Heart left ventricle (tissue), 16 donors: ENCODE measurements at places on chromosomes 2 and 18. TPM values are rescaled to one million over a fixed set of nuclear protein-coding genes. Genes with fewer than 3 reads are reported as not detected.

- DNase-seq: no peak
Observed at GRCh38 chr18:36211612-36212065, 24.3 kb downstream of the MOCOS start.

DNA sequence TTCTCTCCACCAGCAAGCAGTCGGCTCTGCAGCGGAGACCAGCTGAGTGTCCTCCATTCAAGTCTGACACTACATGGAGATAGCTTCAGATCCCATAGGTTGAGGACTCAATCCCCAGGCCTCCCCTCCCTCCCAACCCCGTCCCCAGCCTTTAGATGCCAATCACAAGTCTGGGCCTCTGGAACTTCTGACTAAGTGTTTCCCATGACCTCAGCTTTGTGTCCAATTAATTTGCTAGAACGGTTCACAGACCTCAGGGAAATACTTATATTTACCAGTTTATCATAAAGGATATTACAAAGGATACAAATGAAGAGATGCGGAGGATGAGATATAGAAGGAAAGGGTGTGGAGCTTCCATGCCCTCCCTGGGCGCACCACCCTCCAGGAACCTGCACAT, 77.4 kb downstream of the MERTK start:
- DNase-seq: no peak

Gene TMEM198
- total RNA-seq: 4.1 TPM

- no peak for DNase-seq
Observed at GRCh38 chr2:237464757-237465391, 22.2 kb upstream of the MLPH start.

Gene RNU2-63P
- total RNA-seq: not detected

DNA sequence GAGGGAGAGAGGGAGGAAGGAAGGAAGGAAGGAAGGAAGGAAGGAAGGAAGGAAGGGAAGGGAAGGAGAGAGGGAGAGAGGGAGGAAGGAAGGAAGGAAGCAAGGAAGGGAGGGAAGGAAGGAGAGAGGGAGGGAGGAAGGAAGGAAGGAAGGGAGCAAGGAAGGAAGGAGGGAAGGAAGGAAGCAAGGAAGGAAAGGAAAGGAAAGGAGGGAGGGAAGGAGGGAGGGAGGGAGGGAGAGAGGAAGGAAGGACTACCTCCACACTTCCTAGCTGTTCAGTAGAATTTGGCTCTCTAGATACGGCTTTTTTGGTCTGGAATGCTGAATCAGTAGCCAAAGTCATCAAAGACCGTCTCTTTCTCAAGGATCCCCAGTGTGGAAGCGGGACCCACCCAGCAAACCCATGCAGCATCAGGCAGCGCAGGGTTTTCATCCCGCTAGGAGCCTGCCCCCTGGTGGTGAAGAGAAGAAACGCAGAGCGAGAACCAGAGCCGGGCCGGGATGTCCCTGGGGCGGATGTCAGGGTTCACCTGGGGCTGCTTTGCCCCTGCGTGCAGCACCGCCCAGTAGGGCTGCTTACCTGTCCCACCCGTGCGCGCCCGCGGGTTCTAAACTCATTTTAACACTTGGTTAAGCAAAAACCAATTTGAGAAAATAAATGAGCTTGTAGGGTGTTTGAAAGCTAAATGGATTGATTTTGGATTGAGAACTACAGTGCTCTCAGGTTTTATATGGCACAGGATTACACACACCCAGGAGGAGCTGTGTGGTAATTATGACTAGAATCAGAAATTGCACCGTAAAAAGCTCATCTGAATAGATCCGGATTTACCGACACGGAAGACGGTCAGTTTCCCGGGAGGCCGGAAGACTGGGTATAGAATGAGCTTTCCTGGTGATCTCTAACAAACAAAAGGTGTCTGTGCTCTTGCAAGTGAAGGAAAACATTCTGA, 48.1 kb upstream of the ARL4C start:
- DNase-seq: peak; percentile 49

DNA sequence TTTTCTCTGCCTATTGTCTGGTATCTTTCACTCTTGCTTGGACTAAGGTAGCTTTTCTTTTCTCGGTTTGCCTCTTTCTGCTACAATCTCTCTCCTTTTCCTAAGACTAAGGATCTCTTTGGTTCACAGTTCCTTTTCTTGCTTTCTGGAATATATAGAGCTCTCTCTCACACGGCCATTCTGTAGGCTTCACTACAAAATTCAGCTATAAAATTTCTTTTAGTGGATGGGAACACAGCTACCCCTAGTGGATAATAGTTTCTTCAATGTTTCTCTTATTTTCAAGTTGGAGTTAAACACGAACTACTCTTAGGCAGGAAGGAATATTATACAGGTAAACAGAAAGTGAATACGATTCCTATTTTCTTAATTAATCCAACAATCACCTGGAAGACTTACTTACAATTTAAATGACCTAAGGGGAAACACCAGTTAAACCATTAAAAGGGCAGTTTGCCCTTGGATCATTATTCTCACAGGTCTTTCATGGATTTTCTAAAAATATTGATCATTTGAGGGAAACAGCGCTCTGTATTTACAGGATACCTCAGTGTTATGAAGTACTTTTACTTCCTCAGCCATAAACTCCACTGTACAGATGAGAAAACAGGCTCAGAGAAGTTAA, 140.5 kb downstream of the LRP2 start:
- no peak for DNase-seq

GRCh38 chr2:159939946-159940345, 122.5 kb downstream of the PLA2R1 start:
- no peak for DNase-seq

DNA sequence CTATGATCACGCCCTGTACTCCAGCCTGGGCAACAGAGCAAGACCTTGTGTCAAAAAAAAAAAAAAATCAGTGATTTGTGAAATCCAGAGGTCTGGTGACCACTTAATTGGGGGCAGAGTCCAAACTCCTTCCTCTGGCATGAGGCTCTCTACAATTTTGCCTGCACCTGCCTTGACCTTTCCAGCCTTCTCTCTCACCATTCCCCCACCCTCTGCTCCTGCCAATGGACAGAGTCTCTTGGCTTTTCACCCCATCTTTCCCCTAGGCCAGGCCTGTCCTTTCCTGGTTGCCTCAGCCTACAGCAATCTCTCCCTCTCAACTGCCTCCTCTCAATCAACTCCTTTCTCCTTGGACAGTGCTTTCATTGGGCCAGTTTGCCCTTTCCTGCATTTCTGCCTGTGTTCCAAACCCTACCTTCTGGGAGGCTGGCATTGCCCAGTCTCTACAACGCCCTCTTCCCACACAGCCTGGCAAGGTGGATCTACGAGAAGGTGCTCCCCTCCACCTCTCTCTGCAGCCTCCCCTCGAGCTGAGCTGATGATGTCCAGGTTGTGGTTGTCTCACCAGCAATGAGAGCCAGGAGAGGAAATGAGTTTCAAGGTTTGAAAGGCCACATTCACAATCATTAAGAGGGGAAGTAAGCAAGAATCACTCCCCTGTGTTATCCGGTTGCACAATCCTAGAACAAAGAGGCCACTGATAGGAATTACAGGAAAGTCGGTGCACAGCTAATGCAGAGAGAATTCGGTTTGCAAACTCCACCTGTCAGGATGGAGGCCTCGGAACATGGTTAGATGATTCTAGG, 39.5 kb upstream of the NPAS2 start:
- DNase-seq: no peak

DNA sequence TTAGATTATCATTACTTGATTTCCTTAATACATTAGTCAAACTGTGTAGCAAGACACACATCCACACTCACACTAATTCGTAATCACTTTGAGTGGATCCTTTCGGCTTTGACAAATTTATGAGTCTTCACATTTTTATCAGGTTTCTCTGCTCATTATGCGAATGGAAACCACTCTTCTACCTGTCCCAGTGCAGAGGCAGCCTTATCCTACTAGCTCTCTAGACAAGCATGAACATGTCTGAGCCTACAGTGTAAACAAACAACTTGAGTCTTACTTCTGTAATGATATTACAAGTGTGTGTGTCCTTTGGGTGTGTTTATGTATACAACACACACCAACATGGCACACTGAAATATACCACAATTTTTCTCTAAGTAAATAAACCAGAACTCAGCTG, 361.9 kb upstream of the CHST9 start:
- no peak for DNase-seq

DNA sequence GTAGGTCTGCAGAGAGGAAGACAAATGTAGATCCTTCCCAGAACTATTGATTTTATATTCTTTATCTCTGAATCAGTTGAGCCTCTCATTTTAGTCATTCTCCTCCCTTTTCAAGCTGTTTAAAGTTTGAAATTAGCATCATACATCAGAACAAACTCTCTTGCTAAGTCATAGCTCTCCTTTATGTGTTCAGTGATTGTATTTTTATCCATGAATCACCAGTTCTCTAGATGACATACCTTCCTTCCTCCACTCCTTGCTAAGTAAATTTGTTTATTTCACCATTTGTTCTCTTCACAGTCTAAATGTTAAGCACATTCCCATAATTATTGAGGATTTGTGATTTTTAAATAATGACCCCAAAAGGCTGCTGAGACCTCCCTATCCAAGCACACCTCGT, 63.5 kb upstream of the RAPGEF4 start:
- DNase-seq: no peak

GRCh38 chr18:51153659-51154371, 43.7 kb downstream of the MEX3C start:
- no peak for DNase-seq

GRCh38 chr2:45864121-45864520, 212.6 kb downstream of the PRKCE start:
- no peak for DNase-seq

GRCh38 chr2:24863641-24864040, 56.4 kb downstream of the ADCY3 start:
- no peak for DNase-seq

Gene CTLA4
- total RNA-seq: not detected

Gene CHRNG
- not detected for total RNA-seq

Gene ALPI
- not detected for total RNA-seq

GRCh38 chr2:128317181-128317898, 1.3 kb downstream of the HS6ST1 start:
- DNase-seq: no peak

DNA sequence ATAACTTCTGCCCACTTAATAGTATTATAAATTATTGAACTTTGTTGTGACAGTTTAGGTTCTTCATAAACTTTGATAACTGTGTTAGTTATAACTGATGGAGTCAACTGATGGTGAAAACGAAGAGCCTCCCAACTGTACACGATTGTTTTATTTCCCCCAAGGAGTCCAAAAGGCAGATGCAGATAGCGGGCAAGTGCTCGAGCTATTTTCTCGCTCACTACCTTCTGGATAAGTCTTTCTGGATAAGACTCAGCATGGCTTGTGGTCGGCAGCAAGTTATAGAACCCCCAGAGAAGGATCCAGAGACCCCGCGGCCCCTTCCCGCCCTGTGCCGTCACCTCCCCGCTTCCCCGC, 517 bp downstream of the GCFC2 start:
- DNase-seq: no peak

GRCh38 chr2:224850081-224850480, 133.9 kb upstream of the CCDC195 start:
- DNase-seq: no peak

Gene TRIM43
- total RNA-seq: not detected

Gene TMEM131
- total RNA-seq: 33.1 TPM
